ENCODE measurements at places on chromosomes 16 and 17.

GRCh38 chr17:9291912-9292560 lies 270.7 kb downstream of the NTN1 start:
- no peak for DNase-seq

GRCh38 chr16:67395105-67395457 lies 1.8 kb upstream of the TPPP3 start:
- no peak for DNase-seq

DNA sequence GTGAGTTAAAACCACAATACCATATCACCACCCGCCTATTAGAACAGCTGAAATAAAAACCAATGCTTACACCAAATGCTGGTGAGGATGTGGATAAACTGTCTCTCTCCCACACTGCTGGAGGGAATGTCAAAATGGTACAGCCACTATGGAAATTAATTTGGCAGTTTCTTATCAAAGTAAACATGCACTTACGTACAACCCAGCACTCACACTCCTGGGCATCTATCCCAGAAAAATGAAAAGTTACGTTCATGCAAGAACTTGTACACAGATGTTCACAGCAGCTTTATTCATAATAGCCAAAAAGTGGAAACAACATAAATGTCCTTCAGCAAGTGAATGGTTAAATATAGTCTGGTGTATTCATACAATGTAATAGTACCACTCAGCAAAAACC lies 173.2 kb upstream of the MYOCD start:
- DNase-seq, result no peak

DNA sequence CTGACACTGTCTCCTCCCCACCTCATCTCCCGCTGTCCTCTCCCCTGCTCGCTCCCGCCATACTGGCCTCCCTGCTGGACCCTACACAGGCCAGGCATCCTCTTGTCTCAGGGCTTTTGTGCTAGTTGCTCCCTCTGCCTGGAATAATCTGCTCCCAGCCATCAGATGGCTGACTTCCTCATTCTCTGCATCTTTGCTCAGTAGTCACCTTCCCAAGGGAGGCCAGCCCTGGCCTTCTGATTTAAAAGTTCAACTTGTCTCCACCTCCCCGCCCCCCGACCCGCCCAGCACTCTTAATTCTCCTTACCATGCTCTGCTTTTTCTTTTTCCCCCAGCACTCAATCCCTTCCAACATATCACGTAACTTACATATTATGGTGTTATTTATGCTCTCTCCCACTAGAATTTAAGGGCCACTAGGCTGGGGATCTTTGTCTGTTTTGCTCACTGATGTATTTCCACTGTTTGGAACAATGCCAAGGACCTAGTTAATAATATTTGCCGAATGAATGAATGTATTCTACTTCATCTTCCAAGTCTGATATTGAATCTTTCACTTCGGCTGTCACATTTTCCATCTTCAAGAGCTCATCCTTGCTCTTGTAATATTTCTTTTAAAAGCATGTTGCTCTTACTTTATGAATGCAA lies 178.3 kb downstream of the CDK5R1 start:
- no peak for DNase-seq
